WERI-Rb-1 (cell line): ENCODE measurements at places on chromosomes 12 and 14.
A peak's percentile ranks its signal among the peaks of the same experiment; 100 is the strongest.

- DNase-seq = peak; percentile 39
Observed at GRCh38 chr14:63727231-63727735, 582 bp downstream of the SGPP1 start.

DNA sequence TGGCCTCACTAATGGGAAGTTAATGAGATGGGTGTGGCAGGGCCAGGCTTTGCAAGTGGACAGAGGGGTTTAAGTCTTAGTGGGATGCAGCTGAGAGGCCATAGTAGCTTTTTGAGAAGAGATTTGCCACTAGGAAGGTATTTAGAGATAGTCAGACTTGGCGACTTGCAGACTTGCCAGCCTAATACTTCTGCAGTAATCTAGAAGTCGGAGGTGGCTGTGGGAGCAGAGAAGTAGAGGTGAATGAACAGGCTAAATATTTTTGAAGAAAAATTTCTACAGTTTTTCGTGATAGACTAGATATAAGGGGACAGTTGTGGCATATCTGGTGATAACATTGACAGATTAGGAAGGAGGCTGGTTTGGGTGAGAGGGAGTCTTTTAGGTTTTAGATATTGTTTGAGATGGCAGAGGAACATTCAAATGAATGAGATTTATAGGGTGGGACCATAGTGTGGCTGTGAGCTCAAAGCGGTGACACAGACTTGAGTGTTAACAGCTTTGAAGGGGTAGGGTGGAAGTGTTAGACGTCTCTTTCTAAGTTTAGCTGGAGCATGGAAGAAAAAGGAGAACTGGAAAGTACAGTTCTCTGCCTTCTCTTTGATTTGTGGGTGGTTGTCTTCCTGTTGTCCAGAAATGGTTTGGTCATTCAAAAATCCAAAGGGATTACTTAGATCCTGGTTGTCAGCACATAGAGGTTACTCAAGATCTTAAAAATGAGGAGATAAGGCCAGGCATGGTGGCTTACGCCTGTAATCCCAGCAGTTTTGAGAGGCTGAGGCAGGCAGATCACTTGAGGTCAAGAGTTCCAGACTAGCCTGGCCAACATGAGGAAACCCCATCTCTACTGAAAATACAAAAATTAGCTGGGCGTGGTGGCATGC is 44.9 kb downstream of the MAPKAPK5 start:
- DNase-seq = no peak

DNA sequence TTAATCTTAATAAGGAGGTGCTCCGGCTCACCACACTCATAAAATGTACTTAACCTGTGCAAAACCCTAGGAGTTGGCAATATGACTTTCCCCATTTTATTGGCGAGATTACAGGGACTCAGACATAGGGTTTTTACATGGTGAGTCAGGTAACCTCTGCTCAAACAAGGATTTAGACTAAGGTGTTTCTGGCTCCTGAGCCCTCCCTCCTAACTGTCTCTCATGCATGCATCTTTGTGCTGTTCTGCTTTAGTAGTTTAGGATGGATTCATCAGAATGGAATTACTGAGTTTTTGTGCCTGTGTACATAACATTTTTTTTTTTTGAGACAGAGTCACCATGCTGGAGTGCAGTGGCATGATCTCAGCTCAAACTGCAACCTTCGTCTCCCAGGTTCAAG is 993.3 kb upstream of the TMEM132C start:
- no peak for DNase-seq

- DNase-seq = no peak
Observed at GRCh38 chr14:59244581-59244980, 56.1 kb downstream of the DAAM1 start.

DNA sequence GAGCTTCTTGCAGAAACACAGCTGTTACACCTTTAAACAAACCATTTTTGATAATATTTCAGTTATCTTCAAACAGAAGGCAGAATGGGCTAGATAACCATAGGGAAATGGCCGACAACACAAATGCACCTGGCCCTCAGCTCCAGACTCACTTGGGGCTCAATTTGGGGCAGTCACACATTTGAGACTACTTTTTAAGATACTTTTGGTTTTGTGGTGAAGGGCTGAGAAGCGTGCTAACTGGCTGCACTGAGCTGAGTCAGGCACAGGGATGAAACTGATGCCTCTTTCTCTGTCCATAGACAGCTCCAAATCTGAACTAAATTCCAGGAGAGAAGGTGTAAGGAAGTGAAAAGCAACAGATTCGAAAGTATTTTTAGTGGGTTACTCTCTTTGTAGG is 18.5 kb upstream of the GRIP1 start:
- no peak for DNase-seq

GRCh38 chr12:56687223-56688128 is 608 bp downstream of the PTGES3 start:
- DNase-seq = peak; percentile 29

- no peak for DNase-seq
Observed at GRCh38 chr12:13209436-13210235, 13.1 kb downstream of the EMP1 start.

- no peak for DNase-seq
Observed at GRCh38 chr14:56059054-56059453, 59.2 kb upstream of the PELI2 start.

DNA sequence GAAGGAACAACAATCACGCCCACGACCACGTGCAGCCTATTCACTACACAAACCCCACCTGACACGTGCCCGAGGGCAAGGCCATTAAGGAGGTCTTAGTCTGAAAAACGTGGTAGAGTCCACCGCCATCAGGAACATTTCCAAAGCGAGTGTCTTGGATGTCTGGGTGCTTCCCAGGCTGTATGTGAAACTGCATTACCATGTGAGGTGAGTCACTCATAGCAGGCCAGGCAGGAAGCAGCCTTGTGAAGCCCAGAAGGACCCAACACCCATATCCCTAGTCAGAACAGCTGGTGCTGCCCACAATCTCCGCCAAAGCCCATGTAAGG is 3.3 kb upstream of the KRT79 start:
- DNase-seq = no peak

DNA sequence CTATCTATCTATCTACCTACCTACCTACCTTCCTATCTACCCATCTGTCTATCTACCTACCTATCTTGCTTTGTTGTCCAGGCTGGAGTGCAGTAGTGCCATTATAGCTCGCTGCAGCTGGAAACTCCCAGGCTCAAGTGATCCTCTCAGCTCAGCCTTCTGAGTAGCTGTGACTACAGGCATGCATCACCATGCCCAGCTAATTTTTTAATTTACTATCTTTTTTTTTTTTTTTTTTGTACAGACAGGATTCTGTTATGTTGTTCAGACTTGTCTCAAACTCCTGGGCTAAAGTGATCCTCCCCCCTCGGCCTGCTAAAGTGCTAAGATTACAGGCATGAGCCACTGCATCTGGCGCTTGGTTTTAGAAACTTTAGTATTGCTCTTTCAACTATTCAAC is 762.4 kb downstream of the SLC6A15 start:
- DNase-seq = no peak

GRCh38 chr12:116731801-116732200 is 6.1 kb downstream of the SPRING1 start:
- no peak for DNase-seq

DNA sequence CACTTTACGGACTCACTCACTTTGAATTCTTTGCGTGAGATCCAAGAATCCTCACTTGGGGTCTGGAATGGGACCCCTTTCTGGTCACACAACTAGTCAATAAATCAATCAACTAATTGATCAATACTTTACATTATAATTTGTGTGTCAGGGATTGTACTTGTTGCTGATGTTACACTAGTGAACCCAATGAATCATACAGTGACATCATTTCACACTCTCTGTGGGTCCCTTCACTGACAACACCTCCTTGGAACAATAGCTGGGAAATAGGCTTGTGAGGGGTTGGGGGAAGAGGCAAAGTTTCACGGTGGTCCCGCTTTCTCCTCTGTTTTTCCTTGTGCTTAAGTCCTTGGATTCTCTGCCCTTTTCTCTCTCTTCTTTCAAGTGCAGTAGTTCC is 35.0 kb downstream of the TPH2 start:
- DNase-seq = no peak

GRCh38 chr12:125189502-125189901 is 124.3 kb downstream of the AACS start:
- DNase-seq = no peak

DNA sequence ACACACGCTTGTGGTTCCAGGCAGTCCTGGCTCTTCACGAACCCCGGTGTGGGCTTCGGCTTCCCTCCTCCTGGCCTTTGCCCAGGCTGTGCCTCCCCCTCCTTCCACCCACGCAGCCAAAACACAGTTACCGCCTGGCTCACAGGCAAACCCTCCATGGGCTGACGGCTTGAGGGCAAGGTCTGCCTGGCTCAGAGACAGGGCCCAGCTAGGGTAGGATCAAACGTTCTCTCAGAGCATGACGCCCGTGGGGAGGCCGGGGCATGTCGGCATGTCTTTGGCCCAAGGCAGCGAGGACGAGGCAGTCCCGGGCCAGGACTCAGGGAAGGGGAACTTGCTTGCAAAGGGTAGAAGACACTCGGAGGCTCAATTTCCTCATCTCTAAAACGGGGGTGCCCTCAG is 2.1 kb downstream of the SLC25A47 start:
- no peak for DNase-seq

- no peak for DNase-seq
Observed at GRCh38 chr14:105058521-105059034, 6.7 kb downstream of the GPR132 start.

DNA sequence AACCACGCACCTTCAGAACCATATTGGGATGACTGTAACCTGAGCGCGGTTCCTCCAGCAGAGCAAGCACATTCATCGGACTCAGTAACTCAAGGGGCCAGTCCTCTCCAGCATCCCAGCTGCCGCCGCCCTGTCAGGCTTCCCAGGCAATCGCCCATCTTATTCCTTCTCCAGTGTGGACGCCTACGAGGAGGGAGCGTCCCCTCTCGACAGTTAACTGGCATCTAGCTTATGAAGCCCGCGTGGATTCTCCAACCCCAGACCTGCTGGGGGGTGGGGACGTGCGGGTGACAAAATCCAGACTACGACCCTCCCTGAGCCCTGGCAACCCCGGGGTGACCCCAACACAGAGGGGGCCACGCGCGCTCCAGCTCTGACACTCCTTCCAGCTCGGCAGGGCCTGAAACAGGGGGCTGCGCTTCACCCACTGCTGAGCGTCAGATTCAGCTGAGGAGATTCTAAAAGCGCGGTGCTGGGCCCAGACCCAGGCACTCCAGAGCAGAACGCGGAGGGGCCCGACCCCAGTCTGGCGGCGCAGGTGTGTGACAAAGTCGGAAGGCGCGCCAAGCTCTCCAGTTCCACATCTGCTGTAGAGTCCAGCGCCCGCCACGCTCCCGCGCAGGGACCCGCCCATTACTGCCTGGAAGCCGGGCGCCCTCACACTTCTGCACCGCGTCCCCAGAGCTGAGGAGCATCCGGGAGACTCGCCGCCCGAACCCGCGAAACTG is 43.9 kb upstream of the ESR2 start:
- peak; percentile 75 for DNase-seq

- DNase-seq = no peak
Observed at GRCh38 chr12:14714437-14714836, 18.0 kb upstream of the GUCY2C start.
